ENCODE measurements at places on chromosomes 13 and 19. TPM values are rescaled to one million over a fixed set of nuclear protein-coding genes. Genes with fewer than 3 reads are reported as not detected.

DNA sequence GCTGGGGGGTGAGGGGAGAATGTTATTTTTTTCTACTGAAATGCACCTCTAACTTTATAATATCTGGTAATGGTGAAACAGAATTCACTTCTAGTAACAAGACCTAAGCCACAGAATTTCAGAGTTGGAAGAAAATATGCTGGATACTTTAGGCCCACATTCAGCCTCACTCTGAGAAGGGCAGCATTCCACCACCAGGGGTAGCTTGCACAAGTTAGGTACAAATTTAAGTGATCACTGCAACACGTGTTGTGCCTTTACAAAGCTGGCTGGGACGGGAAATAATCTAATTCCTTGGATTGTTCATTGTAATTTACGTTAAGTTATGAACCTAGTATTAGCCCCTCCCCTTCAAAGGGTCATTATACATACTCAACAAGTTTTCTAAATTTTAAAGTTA lies 192.3 kb downstream of the RGCC start:
- no peaks in the 10 kb centered on the region for H3K36me3 ChIP-seq
- H3K27me3 ChIP-seq, result no peaks in the 10 kb centered on the region
- H3K4me1 ChIP-seq, result peaks cover 49% of the 10 kb centered on the region
- DNase-seq, result no peak
- H3K4me3 ChIP-seq, result no peak overlapping the region

DNA sequence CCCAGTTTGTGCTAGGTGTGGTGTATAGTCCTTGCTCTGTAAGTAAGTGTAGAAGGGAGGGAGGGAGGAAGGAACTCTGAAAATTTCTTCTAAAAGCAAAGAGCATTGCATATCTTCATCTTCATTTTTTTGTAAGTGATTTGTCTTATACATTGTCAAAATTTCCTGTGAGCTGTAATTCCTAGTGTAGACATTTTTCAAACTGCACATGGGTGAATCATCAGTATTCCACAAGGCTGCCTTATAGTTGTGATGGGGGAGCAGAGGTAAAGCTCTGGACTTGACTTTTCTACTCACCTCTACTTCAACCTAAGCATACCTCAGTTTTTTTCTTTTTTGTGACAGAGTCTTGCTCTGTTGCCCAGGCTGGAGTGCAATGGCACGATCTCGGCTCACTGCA lies 86.9 kb downstream of the CDK8 start:
- DNase-seq, result peak; percentile 8
- peak overlapping the region; percentile 49 for H3K27ac ChIP-seq
- peaks cover 14% of the 10 kb centered on the region for H3K4me1 ChIP-seq
- H3K4me3 ChIP-seq, result no peak overlapping the region
- no peaks in the 10 kb centered on the region for H3K27me3 ChIP-seq

DNA sequence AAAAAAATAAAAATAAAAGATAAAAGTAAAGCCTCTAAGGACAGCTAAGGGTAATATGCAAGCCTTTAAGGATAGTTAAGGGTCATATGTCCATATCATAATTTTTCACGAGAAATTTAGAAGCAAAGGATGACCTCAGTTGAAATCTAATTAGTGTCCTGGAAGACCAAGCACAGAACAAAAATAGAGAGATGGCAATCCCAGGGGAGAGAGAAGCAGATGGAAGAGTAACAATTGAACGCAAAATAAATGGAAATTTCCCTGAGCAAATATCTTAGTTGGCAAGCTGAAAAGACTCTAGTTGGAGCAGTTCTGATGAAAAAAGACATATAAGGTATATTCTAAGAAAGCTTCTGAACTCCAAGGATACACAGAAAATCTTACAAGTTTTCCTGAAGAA lies 275.4 kb downstream of the NALCN start:
- DNase-seq, result no peak
- no peak overlapping the region for H3K27ac ChIP-seq
- H3K36me3 ChIP-seq, result no peaks in the 10 kb centered on the region
- H3K4me3 ChIP-seq, result no peak overlapping the region
- H3K4me1 ChIP-seq, result peaks cover 30% of the 10 kb centered on the region
- H3K27me3 ChIP-seq, result no peaks in the 10 kb centered on the region

DNA sequence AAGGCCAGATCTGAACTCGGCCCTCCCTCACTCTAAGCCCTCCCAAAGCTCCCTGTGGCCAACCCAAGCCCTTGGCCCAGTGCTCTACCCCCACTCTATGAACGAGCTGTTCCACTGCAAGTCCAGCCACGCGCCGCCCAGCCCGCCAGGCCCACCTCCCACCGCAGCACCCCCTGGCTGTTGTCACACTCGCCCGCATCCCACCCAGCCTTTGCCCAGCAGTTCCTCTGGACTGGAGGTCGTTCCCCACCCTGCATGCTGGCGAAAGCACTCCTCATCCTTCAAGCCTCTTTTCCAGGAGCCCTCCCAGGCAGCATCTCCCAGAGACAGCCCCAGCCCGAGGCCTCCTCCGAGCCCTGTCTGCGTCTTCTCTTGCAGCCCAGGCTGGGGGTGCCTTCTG lies 33.1 kb upstream of the ONECUT3 start:
- H3K36me3 ChIP-seq, result peaks cover 8% of the 10 kb centered on the region
- no peaks in the 10 kb centered on the region for H3K4me1 ChIP-seq
- no peak overlapping the region for H3K27ac ChIP-seq
- no peak for DNase-seq
- H3K4me3 ChIP-seq, result no peak overlapping the region

DNA sequence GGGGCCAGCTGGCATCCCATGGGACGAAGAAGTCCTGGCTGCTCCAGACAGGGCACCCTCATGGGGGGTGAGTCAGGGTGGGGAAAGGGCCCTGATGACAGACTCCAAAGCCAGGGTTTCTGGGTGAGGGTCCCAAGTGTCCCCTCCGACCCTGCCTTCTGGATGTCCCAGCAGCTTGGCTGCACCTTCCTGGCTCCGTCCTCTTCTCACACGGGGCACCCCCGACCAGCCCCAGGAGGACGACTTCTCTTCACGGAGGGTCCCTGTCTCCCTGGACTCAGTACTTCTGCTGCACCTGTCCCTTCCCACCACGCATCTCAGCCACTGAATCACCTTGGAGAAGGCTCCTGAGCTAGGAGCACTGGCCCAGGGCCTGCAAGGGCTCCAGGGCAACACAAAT lies 19.9 kb downstream of the MIER2 start:
- no peaks in the 10 kb centered on the region for H3K27me3 ChIP-seq
- no peak for DNase-seq
- H3K36me3 ChIP-seq, result peaks cover 48% of the 10 kb centered on the region
- H3K4me3 ChIP-seq, result no peak overlapping the region
- no peak overlapping the region for H3K27ac ChIP-seq
- no peaks in the 10 kb centered on the region for H3K4me1 ChIP-seq

GRCh38 chr19:33887891-33888290 lies 91.2 kb downstream of the KCTD15 start:
- no peak overlapping the region for H3K4me3 ChIP-seq
- H3K27ac ChIP-seq, result no peak overlapping the region
- no peak for DNase-seq
- no peaks in the 10 kb centered on the region for H3K36me3 ChIP-seq
- peaks cover 6% of the 10 kb centered on the region for H3K4me1 ChIP-seq
- H3K27me3 ChIP-seq, result no peaks in the 10 kb centered on the region

EFNA2 gene
- total RNA-seq, result not detected

All from HFFc6 (cell line).